ENCODE measurements at places on chromosomes 3 and 15.

DNA sequence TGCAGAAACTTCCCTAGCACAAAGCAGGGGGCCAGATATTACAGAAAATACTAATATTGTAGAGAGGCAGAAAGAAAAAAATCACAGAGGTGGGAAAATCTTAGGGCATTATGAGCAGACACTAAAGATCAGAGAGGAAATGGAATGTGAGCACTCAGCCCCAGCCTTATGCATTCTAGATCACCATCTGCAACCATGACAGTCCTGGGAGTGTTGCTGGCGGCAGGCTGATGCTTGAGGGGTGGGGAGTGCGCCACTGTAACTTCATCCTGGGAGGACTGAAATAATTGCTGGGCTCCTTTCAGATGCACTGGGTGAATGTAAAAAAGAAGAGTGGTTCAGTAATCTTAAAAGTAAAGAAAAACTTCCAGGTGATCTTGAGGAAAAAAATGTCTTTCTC is 427.6 kb upstream of the SEMA6D start:
- no peak for DNase-seq

- DNase-seq, result peak; percentile 70
Measured at GRCh38 chr15:28975766-28976179, 90.0 kb downstream of the APBA2 start.

- DNase-seq, result no peak
Measured at GRCh38 chr3:157125101-157125500, 34.8 kb downstream of the CCNL1 start.

DNA sequence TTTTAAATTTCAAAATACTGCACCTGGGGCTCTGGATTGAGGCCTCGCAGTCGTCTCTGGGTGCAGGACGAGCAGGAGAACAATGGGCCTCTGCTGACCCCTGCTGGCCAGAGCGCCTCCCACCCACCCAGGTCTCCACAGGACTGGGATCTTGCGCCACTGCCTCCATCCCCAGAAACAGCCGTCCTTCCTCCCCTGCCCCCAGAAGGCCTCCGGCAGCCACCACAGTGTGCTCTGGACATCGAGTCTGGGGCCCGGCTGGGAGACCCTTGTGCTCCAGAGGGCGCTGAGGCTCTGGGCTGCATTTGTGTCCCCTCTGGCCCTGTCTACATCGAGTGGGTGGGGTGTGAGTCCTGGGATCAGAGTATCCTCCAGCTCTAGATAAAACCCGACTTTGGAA is 6.7 kb upstream of the ACSBG1 start:
- DNase-seq, result peak; percentile 93

DNA sequence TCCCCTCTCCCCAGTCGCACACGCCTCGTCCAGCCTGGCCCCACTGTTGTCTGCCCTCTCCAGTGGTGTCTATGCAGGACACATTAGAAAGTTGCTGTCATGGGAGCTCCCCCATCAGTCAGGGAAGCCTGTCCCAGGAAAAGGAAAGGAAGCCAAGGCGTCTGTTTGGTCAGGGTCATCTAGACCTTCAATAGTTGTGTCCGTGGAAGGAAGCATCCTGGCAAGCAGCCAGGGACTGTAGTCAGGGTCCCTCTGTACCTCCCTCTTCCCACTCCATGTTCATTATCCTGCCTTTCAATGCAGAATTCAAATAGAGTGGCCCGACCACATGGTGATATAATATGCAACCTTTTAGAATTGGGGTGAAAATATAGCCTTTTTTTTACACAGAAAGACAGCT is 60.7 kb upstream of the RAB6B start:
- peak; percentile 64 for DNase-seq

GRCh38 chr3:87167628-87168456 is 59.3 kb upstream of the CHMP2B start:
- DNase-seq, result peak; percentile 18

DNA sequence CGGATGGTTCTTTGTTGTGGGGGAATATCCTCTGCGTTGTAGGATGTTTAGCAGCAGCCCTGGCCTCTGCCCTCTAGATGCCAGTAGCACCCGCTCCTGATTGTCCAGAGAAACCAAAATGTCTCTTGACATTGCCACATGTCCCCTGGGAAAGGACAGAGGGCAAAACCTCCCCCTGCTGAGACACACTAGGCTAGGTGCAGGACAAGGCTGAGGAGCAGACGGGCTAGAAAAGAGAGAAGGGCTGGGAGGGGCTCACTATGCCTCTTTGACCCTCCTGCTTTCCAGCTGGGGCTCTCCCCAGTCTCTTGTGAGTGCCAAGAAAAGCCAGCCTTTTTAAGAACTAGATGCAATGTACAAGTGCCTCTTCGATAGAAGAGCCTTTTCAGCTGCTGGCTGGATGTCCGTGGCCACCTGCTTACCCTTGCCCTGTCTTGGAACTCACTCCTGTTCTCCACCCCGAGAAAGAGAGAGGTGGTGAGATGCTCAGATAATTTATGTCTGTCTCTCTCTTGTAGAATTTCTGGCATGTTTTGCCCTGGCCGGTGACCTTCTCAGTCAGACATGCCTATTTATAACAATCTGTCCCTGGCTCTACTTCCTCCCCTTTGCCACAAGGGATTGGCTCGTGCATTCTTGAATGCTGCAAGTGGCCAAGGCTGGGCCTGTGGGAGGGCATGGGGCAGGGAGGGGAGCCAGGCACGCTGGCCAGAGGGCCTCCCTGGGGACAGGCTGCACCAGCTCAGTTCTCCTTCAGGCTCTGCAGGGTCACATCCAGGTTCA is 142.6 kb downstream of the RPLP1 start:
- no peak for DNase-seq

GRCh38 chr3:112811131-112811884 is 35.4 kb downstream of the CD200R1L start:
- DNase-seq, result no peak

DNA sequence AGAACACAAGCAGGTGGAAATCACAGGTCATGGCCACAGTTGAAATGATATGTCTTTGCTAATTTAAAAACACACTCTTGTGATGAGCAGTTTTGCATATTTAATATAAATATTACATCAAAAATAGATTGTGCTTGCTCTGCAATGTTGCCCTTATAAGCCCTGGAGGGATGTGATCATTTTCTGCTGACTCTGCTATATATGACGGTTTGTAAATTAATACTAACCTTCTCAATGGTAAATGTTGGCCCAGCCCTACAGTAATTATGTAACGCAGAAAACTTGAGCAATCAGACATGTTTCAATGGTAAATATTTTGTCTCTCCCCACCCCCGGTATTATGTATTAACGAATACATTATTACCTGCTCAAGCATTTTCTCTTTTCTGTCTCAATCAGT is 359.5 kb upstream of the CNTN6 start:
- no peak for DNase-seq

DNA sequence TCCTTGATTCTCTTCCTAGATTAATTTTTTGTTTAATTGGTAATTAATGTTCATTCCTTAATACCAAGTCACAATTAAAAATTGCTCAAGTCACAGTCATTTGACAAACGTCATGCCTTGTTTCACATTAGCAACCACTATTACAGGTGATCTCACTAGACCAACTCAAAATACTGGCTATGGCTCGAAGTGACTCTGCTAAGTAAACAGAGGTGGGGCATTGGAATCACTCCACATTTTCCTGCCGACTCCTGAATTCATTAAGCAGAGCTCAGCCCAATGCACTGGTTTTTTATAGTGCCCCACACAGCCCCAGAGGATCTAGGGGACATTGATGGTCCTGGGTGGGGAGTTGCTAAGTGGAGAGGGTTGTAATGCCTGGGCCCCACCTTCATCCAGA is 201.2 kb upstream of the NSMCE3 start:
- DNase-seq, result no peak

DNA sequence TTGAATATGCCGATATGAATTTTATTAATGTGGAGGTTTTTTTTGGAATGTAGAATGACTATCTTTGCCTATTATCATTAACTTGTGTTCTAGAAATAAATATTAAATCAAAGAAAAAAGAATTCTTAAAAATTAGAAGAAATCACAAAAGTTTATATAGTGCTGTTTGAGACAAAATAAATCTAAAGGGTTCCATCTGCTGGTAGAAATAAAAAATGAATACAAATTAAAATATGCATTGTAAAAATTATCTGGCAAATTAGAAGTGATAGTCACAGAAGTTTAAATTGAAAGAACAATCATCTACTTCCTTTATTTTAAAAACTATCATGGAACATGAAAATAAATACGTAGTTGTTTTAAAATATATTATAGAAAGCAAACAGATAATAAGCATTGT is 22.7 kb upstream of the ZBTB20 start:
- DNase-seq, result no peak

GRCh38 chr3:82265747-82266146 is 504.3 kb upstream of the GBE1 start:
- no peak for DNase-seq

DNA sequence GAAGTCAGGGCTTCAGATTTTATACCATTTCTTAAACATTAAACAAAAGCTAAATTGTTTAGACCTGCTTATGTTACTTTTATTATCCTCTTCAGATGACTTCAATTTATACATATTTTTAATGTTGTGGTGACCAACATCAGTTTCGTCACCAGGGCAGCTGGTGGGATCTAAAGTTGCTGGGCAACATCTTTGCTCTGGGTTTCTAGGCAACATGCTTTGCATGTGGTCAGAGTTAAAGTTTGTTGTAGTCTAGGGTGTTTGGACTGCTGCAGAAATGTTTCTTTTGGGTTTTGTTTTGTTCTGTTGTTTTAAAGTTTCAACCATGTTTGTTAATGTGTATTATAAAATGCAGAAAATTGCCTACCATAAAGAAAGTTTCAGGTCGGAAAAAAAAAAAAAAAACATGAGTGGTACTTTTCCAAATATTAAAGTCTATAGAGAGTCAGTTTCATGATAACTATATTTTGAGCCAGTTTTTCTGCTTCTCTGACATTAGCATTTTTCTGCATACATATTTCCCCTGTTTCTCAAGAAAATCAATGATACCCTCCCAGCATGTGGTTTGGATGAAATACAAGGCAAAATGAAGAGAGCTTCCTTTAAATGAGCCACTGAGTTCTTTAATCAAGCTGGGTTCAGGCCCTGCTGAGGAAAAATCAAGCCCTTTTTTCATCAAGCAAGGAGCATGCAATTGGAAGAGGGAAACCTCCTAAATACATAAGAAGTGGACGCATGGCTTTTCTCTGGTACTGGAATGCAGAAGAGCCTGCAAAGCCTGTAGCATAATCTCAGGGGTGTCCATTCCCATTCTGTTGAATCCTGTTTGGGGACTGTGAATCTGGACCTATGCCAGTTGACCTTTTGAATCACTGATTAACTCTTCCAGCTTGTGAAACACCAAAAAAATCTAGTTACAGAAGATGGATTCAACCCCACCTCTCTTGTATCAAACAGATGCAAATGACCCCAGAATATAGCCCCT is 35.0 kb upstream of the VGLL3 start:
- no peak for DNase-seq

- DNase-seq, result no peak
Measured at GRCh38 chr3:77668376-77668775, 628.5 kb downstream of the ROBO2 start.

DNA sequence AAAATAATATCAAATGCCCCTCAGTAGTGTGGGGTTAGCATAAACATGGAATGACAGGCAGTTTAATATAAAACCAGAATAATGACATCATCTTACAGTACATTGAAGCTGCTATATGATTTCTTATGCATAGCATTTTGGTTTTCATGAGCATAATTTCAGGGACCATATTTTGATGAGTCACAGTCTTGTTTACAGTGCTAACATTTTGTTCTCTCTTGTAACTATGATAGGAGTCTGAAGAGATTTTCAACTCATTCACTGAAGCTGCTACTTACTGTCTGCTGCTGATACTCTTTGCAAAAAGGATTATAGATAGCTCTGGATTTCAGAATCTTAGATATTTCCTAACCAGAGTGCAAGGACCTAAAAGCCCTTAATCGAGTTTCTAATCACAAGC is 92.6 kb upstream of the CCDC54 start:
- no peak for DNase-seq

DNA sequence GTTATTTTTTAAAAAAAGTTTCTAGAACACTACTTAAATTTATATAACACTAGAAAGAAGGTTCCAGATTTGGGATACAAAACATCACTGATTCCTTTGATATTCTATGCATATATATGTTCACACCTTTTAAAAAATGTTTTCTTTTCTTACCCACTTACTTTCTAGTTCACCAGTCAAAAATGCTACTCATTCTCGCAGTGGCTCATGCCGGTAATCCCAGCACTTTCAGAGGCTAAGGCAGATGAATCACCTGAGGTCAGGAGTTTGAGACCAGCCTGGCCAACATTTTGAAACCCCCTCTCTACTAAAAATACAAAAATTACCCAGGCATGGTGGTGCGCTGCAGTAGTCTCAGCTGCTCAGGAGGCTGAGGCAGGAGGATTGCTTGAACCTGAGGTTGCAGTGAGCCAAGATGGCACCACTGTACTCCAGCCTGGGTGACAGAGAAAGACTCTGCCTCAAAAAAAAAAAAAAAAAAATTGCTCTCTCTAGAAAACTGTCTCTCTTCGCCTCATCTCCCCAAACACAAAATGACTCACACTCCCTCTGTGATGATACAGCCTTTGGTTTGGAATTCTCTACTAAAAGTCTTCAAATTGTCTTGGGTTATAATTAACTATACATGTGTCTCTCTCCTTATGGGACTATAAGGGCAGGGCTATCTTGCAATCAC is 52.6 kb upstream of the TGFBR2 start:
- DNase-seq, result no peak

DNA sequence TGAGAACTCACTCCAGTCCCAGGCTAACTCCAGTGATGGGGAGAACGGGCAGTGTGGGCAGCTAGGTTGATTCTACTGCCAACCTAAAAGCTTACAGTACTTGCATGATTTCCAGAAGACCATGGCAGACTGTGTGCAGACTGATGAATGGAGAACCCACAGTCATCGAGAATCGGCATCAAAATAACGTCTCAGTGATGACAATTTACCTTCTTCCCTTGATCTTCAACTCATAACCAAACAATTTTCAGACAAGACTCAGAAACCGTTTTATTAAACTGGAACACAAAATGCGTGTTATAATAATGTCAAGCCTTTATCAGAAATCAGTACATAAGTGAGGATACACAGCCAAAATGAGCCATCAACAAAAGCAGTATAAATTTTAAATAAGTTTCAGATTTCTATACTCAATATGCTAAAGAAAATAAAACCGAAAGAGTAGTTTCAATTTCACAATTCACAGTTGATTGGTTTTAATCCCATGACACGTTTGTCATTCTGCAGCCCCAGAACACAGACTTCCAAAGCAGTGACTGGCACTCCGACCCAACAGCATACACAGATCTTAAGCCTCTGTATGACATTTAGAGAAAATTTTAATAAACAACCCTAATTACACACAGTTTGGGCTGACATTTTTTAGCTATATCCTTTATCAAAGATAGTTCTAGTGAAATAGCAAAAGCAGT is 54.5 kb downstream of the ZMAT3 start:
- no peak for DNase-seq

GRCh38 chr15:79617071-79617470 is 184.9 kb downstream of the MINAR1 start:
- no peak for DNase-seq
